Activated CD8-positive, alpha-beta T cell treated with anti-CD3 and anti-CD28 coated beads, Interleukin-2, amount 10 ng/mL, durations not matched to agents 7 days and 5 days (primary cell): ENCODE measurements at places on chromosomes 2 and 18. TPM values are rescaled to one million over a fixed set of nuclear protein-coding genes. Genes with fewer than 3 reads are reported as not detected.

- DNase-seq = no peak
- peaks cover 7% of the 10 kb centered on the region for H3K36me3 ChIP-seq
- no peaks in the 10 kb centered on the region for H3K27me3 ChIP-seq
- H3K27ac ChIP-seq = peak overlapping the region; percentile 89
- peaks cover 74% of the 10 kb centered on the region for H3K4me1 ChIP-seq
These were observed 124.7 kb downstream of the HDAC4 start for GRCh38 chr2:239275847-239276831.

- DNase-seq = no peak
- H3K4me1 ChIP-seq = no peaks in the 10 kb centered on the region
- no peak overlapping the region for H3K27ac ChIP-seq
- no peaks in the 10 kb centered on the region for H3K36me3 ChIP-seq
These were observed 57.5 kb upstream of the MFF start for GRCh38 chr2:227267410-227268115.

- no peak for DNase-seq
- H3K27ac ChIP-seq = no peak overlapping the region
- peaks cover 50% of the 10 kb centered on the region for H3K27me3 ChIP-seq
- H3K4me3 ChIP-seq = no peak overlapping the region
- H3K36me3 ChIP-seq = no peaks in the 10 kb centered on the region
These were observed 38.6 kb downstream of the CYP1B1 start for GRCh38 chr2:38037325-38037724.

GRCh38 chr18:59736061-59736460, 38.8 kb upstream of the CCBE1 start:
- no peaks in the 10 kb centered on the region for H3K36me3 ChIP-seq
- peaks cover 4% of the 10 kb centered on the region for H3K27me3 ChIP-seq
- no peak overlapping the region for H3K4me3 ChIP-seq
- no peaks in the 10 kb centered on the region for H3K4me1 ChIP-seq
- no peak for DNase-seq

FHOD3 gene
- total RNA-seq = not detected
